Stimulated activated CD4-positive, alpha-beta T cell treated with anti-CD3 and anti-CD28 coated beads, Interleukin-4, amount 100 ng/mL, for 4 hours (primary cell): ENCODE measurements at places on chromosomes 6 and 20.

DNA sequence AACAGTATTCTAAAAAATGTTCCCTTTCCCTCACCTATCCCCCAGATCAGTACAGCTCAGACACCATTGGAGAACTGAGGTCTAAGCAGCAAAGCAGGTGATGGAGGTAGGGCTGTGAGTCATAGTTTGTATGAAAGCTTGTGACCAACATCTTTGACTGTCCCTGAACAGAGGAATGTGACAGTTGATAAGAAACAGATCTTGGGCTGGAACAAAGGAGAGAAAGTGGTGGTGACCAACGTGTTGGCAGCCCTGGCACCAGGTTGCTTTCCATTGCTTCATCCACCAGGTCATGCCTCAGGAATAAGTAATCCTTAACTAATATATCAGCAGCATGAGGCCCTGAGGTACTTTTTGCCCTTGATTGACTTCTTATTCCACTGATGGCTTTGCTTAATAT lies 19.9 kb upstream of the CRIP3 start:
- no peak for DNase-seq

DNA sequence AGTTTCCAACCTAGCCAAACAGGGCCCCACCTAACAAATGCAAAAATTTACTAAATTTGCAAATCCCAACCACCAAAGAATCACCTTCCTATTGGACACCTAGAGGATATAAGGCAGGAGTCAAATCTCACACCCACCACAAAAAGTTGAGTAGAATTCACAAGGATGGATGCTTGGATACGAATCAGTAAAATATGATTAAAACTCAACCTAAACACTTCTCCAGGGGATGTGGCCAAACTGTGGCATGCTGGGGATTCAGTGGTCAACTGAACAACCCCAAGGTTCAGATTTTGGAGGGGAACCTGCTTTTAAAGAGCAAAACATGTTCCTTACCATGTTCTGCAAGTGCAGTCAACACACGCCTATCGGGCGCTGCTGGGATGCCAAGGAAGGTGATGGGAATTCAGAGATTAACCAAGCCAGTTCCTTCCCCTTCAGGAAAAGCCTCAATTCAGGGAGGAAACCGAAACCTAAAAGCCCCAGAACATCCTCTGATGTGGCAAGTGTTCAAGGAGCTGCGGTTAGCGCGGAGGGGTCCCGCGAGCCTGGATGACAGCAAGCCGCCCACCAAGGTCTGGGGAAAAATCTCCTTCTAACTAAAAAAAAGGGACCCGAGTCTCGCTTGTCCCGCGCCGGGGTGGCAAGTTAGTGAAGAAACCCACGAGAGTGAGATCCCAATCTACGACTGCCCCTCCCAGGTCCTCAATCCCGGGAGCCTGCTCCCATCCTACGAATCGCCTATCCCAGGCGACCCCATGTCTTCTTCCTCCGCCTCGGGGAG lies 902 bp downstream of the SAMHD1 start:
- no peak for DNase-seq

DNA sequence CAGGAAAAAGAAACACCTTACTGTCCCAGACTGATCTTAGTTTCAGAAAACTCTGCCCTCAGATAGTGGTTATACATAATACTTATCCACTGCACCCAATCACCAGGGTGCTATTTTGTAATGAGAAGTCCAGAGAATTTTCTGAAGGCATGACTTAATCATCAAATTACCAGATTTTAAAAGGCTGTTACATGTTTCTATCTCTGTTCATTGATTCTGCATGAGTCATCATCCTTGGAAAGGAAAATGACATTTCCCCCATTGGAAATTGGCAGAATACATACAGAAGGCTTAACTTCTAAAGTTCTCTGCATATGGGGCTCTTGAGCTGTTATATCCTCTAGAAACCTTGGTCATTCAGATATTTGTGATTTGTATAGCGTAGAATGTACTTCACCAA lies 587.9 kb upstream of the FLRT3 start:
- no peak for DNase-seq

GRCh38 chr6:21264288-21265033 lies 329.1 kb upstream of the SOX4 start:
- DNase-seq = no peak

DNA sequence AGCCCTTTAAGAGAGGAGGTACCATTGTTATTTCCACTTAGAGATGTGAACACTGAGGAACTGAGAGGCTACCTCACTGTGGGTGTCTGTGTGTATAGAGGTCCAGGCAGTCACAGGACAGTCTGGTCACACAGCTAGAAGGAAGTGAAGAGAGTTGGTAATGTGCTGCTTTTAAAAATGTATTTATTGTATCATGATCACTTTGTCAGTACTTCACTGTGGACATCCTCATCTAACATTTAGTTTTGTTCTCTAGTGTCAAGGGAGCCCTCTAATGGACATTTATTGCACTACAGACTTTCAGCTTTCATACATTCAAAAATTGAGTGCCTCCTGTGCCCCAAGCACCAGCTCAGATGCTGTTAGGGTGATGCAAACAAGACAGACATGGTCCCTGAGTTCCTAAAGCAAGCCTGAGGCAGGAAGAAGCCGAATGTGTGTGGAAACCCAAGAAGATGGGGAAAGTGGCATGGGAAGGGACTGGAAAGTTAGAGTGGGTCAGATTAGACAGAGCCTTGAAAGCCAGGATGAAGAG lies 123.0 kb downstream of the SLC16A10 start:
- no peak for DNase-seq
